ENCODE measurements at places on chromosomes 13 and 19.

GRCh38 chr19:3604987-3605343 lies 1.7 kb downstream of the TBXA2R start:
- H3K4me3 ChIP-seq, result no peak overlapping the region
- H3K27ac ChIP-seq, result no peak overlapping the region
- peaks cover 10% of the 10 kb centered on the region for H3K4me1 ChIP-seq
- no peaks in the 10 kb centered on the region for H3K36me3 ChIP-seq
- H3K27me3 ChIP-seq, result peaks cover 11% of the 10 kb centered on the region
- no peak for DNase-seq

DNA sequence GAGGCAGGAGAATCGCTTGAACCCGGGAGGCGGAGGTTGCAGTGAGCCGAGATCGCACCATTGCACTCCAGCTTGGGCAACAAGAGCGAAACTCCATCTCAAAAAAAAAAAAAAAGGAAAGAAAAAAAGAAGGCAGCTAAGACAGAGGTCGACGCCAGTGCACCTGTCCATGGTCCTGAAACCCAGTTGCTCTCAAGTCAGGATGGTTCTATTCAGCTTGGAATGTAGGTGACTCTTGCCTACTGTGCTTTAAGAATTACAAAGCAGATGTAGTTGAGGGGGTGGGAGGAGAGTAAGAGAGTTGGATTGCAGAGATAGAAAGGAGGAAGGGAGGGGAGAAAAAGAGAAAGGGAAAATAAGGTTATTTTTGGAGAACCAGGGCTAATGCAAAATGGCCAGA lies 18.7 kb downstream of the CACNG7 start:
- DNase-seq, result peak; percentile 97
- no peaks in the 10 kb centered on the region for H3K27me3 ChIP-seq
- H3K36me3 ChIP-seq, result peaks cover 22% of the 10 kb centered on the region
- H3K4me1 ChIP-seq, result no peaks in the 10 kb centered on the region
- no peak overlapping the region for H3K27ac ChIP-seq

DNA sequence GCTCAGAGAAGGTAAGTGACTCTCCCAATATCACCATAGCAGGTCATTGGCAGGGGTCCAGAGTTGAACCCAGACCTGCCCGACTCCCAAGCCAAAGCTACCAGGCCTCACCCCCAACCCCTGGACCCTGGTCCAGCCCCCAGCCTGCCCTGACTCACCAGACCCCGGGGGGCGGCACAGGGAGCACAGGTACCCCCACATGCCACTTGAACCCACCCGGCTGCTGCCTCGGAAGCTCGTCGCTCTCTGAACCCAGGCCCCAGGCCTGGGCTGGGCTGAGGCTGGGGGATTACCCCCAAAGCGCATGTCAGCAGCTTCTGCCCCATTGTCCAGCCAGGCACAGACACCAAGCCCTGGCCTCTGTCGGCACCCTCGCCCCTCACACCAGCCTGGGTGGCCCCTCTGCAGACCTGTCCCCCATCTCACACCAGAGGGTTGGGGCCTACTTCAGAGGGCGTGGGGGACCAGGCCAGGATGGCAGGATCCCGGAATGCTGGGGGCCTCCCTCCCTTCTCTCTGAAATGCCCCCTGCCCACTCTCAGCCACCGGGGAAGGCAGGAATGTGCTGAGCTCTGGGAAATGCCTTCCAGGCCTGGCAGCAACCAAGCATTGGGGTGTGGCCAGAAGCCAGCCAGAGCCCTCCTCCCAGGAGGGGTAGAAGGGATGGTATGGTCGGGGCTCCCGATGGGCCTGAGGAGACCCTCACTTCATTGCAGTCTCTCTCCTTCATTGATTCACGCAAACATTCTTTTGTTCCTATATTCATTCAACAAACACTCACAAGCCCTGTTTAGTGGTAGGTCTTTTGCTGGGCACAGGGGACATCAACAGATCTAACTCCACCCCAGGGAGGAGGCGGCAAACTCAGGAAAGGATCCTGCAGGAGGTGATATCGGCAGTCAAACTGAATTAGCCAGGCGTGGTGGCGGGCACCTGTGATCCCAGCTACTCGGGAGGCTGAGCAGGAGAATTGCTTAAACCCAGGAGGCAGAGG lies 1.7 kb upstream of the PRX start:
- H3K36me3 ChIP-seq, result no peaks in the 10 kb centered on the region
- H3K27ac ChIP-seq, result no peak overlapping the region
- peaks cover 21% of the 10 kb centered on the region for H3K4me1 ChIP-seq
- H3K4me3 ChIP-seq, result no peak overlapping the region
- no peaks in the 10 kb centered on the region for H3K27me3 ChIP-seq
- DNase-seq, result no peak

- H3K4me3 ChIP-seq, result no peak overlapping the region
- H3K27me3 ChIP-seq, result no peaks in the 10 kb centered on the region
- no peak for DNase-seq
- H3K27ac ChIP-seq, result no peak overlapping the region
Observed at GRCh38 chr13:106986687-106987426, 418.9 kb upstream of the ARGLU1 start.

GRCh38 chr13:96075953-96076543 lies 13.9 kb upstream of the HS6ST3 start:
- H3K27me3 ChIP-seq, result no peaks in the 10 kb centered on the region
- no peak overlapping the region for H3K27ac ChIP-seq
- H3K4me1 ChIP-seq, result no peaks in the 10 kb centered on the region
- DNase-seq, result peak; percentile 57
- H3K4me3 ChIP-seq, result no peak overlapping the region

DNA sequence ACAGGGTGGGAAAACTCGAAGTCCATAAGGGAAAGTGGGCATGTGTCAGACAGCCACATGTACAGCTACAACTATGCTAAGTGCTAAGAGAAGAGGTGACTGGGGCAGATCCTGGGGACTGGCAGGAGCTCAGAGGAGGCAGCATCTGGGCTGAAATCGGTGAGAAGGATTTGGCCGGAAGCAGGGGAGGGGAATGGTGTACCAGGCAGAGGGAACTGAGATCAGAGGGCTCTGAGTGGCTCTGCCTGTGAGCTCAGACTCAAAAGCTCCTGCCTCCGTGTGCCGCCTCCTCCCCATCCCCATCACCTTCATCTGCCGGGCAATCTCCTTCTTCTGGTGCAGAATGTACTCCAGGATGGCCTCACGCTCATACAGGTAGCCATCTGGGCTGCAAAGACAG lies 21.8 kb downstream of the NOSIP start:
- H3K4me3 ChIP-seq, result no peak overlapping the region
- no peaks in the 10 kb centered on the region for H3K27me3 ChIP-seq
- H3K4me1 ChIP-seq, result peaks cover 17% of the 10 kb centered on the region
- no peaks in the 10 kb centered on the region for H3K36me3 ChIP-seq
- no peak for DNase-seq
- 0 out of 2 replicates have a peak overlapping the region, but pooled peaks have one; percentile 50 for H3K27ac ChIP-seq

- H3K27me3 ChIP-seq, result no peaks in the 10 kb centered on the region
- DNase-seq, result peak; percentile 39
- no peak overlapping the region for H3K27ac ChIP-seq
- no peak overlapping the region for H3K4me3 ChIP-seq
- no peaks in the 10 kb centered on the region for H3K4me1 ChIP-seq
- no peaks in the 10 kb centered on the region for H3K36me3 ChIP-seq
Observed at GRCh38 chr13:105087945-105088344, 1447.5 kb downstream of the EFNB2 start.

DNA sequence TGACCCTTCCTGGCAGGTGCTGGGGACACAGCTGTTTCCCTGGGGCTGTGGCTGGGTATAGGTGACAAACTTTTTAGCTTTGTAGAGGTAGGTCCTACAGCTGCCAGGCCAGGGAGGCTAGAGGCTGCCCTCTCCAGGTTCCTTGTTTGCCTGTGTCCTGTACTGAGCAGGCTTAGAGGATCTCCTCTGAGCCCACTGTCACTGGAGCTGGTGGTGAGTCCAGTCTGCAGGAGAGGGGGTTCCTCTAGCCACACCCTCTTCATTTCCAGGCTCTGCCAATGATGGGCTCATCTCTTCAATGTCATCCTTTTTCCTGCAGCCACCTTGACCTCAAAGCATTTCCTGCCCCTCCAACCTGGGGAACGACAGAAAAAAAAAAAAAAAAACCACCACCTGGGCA lies 12.6 kb upstream of the RAB11B start:
- H3K4me1 ChIP-seq, result no peaks in the 10 kb centered on the region
- no peaks in the 10 kb centered on the region for H3K36me3 ChIP-seq
- H3K27ac ChIP-seq, result no peak overlapping the region
- H3K27me3 ChIP-seq, result no peaks in the 10 kb centered on the region

DNA sequence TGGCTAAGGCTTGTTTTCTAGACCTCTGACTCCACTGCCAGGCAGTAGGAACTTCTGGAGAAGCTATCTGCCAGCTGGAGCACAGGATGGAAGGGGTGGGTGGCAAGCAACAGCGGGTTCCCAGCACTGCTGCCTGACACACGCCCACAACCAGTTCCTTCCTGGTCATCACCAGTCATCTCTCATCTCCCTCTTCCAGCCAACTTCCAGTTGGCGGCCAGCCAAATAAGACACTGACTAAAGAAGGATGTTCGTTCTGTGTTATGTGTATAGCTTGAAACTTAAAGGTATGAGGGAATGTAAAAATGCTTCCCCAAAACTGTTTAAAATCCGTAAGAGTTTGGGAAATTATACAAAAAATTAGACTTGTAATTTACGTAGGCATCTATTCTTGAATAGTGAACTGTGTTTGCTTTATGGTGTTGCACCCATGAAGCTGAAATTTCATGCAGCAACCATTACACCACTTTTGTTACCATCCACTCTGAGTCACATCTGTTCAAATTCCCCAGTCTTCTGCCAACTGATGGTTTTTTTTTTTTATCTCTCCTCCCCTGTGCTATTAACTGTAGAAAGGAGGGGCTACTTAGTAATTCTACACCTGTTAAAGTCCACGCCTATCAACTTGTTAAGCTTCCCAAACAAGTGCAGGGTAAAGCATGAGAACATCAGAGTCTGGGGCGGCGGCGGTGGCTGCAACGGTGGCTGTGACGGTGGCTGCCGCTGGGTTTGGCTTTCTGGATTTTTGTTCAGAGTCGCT lies 86.2 kb upstream of the FRY start:
- H3K36me3 ChIP-seq, result no peaks in the 10 kb centered on the region
- no peak overlapping the region for H3K4me3 ChIP-seq

DNA sequence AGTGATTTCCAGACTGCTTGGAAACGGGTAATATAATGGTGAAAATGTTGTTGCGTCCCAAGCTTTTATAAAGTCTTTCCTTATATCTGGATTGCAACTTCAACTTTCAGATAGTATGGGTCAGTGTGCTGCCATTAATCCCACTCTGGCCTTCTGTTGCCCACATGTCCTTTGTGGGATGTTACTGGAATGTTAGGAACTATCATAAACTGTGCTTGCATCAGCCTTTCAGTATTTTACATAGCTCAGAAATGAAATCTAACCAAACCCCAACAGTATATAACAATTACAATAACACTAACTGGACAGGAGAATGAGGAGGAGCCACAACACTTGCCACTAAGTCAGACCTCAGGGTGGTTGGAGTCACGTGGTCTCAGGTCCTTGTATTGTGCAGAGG lies 78.9 kb downstream of the LNX2 start:
- H3K4me3 ChIP-seq, result no peak overlapping the region
- H3K4me1 ChIP-seq, result no peaks in the 10 kb centered on the region
- no peaks in the 10 kb centered on the region for H3K36me3 ChIP-seq
- no peak for DNase-seq

DNA sequence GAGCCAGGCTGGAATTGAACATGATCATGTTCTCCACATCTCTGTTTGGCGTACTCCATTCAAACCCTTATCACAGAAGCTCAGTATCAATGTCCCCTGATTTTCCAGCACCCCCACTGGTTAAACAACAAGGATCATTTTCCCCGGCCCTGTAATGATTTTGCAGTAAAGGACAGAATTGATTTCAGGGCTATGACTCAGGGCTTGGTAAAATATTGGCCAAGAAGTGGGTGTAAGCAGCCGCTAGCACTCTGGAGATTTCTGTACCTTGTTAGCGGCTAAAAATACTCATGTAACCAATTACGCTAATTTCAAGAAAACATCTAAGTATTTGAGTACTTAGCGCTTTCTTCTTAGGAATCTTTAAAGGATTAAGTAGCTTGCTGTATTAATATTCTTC lies 69.5 kb upstream of the FNDC3A start:
- H3K27me3 ChIP-seq, result no peaks in the 10 kb centered on the region
- H3K4me1 ChIP-seq, result peaks cover 5% of the 10 kb centered on the region
- H3K4me3 ChIP-seq, result no peak overlapping the region
- no peaks in the 10 kb centered on the region for H3K36me3 ChIP-seq
- DNase-seq, result no peak
- no peak overlapping the region for H3K27ac ChIP-seq

DNA sequence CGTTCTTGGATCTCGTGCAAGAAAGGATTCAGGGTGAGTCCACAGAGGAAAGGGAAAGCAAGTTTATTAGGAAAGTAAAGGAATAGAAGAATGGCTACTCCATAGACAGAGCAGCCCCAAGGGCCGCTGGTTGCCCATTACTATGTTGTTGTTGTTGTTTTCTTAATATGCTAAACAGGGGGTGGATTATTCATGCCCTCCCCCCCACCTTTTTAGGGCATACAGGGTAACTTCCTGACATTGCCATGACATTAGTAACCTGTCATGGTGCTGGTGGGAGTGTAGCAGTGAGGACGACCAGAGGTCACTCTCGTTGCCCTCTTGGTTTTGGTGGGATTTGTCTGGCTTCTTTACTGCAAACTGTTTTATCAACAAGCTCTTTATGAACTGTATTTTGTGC lies 29.1 kb upstream of the PCDH9 start:
- H3K4me3 ChIP-seq, result no peak overlapping the region
- no peaks in the 10 kb centered on the region for H3K27me3 ChIP-seq
- peaks cover 17% of the 10 kb centered on the region for H3K4me1 ChIP-seq
- H3K27ac ChIP-seq, result no peak overlapping the region

DNA sequence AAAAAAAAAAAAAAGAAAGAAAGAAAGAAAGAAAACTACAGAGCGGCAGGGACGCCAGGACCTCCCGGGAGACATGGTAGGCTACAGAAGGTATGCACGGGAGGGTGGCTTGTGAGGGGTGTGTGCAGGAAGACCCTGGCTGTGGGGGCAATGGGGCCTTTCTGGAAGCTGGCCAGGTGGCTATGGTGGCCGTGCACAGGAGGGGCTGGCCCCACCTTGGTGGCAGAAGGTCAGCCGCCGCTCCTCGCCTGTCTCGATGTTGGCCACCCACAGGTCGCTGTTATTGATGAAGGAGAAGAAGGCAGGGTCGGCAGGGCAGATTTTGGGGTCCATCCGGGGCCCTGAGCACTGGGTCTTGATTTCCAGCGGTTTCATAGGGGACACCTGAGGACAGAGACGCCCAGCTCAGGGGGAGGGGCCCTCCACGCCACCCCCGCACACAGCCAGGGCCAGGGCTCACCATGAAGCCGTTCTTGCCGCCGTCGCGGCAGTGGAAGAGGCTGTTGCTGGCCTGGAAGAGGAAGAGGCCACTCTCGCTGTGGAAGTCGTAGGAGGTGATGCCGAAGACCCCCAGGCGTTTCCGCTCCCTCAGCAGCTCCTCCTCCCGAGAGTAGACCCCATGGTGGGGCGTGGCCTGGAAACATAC lies 19.8 kb downstream of the DPP9 start:
- DNase-seq, result no peak
- H3K27me3 ChIP-seq, result no peaks in the 10 kb centered on the region
- H3K27ac ChIP-seq, result no peak overlapping the region
- no peak overlapping the region for H3K4me3 ChIP-seq
- H3K36me3 ChIP-seq, result peaks cover 8% of the 10 kb centered on the region

DNA sequence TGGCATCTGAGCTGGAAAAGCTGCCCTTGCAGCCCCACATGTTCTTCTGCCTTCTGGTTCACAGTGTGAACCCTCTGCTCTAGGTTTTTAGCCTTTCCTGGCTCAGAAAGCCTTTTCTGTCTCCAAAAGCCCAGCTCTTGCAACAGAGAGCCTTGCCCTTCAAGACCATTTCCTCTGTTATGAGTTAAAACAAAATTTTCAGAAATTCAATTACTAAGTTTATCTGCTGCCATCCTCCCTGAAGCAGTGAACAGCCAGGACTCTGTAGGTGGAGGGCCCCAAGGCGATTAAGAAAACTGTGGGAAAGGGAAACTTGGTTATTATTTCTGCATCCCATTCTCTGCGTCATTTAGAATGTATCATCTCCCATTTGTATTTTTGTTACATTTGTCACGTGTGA lies 18.8 kb downstream of the FAM124A start:
- no peaks in the 10 kb centered on the region for H3K27me3 ChIP-seq
- peaks cover 14% of the 10 kb centered on the region for H3K36me3 ChIP-seq
- H3K4me3 ChIP-seq, result no peak overlapping the region
- peak overlapping the region; percentile 90 for H3K27ac ChIP-seq

Data from GM23338 (cell line).